ENCODE measurements at places on chromosomes 16 and 17. TPM values are rescaled to one million over a fixed set of nuclear protein-coding genes. Genes with fewer than 3 reads are reported as not detected.

Gene GPATCH8
- 51.5 TPM for total RNA-seq

Gene CCDC40
- total RNA-seq: 8.5 TPM

Gene CPPED1
- 15.2 TPM for total RNA-seq

Gene ZNF747
- 9.3 TPM for total RNA-seq

Gene PHOSPHO1
- not detected for total RNA-seq

Gene MFAP4
- total RNA-seq: 2.6 TPM

Gene TRPV2
- 1.7 TPM for total RNA-seq

Gene TVP23A
- total RNA-seq: 2.5 TPM

Data from type B pancreatic cell (in vitro differentiated cells).